ENCODE measurements at places on chromosomes 1 and 21.

DNA sequence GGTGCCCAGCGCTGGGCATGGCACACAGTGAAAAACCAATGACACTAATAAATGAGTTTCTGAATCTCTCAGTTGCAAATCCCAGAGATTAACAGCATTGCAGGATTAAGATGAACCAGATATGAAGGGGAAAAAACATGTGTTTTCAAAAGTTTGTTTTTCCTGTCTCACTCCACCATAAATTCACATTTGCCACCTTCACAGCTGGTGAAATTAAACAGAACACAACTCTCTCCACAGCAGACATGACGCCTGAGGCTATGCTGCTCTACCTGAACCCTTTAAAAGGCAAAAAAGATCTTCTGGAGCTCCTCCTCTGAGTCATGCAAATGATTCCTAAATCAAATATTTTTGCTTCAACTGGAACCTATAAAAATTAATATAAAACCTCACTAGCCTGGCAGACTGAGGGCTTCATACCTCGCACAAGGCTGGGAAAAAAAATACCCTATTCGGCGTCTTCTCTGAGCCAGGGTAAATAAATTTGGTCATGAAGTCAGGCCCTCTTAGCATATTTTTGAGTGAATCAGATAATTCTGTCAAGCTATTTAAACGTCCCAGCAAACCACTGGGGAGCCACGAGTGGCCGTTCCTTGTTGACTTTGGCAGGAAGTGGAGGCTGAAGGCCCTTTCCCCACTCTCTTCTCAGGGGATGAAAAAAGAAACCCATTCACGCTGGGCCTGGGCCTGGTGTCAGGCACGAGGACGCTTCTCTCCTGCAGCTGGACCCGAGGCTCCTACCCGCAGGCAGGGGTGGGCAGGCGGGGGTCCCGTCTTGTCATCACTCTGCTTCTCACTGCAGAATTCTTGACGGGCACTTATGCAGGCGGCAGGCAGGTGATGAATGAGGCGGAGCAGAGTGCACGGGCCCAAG, 53.0 kb downstream of the DMRTB1 start:
- no peak for DNase-seq

- DNase-seq: no peak
These were observed 8.0 kb upstream of the BCAR3 start for GRCh38 chr1:93689521-93690223.

- no peak for DNase-seq
These were observed 24.3 kb upstream of the TCEA3 start for GRCh38 chr1:23448846-23449245.

- no peak for DNase-seq
These were observed 171.2 kb downstream of the LMX1A start for GRCh38 chr1:165185161-165185889.

DNA sequence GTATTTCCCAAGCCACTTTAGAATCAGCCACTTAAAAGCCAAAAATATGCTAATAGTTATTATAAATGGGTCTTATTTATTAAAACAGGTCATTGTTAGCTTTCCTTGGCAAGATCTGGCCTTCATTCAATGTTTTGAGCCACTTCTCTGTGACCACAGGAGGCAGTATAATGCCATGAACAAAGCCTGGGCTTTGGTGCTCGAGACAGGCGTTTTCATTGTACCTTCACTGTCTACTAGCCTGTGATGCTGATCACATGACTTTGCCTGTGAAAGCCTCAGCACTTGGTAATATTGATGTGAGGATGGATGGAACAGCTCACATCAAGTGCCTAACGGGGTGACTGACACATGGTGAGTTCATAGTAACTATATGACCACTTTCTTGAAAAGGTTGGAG, 217.0 kb downstream of the RWDD3 start:
- peak; percentile 25 for DNase-seq

DNA sequence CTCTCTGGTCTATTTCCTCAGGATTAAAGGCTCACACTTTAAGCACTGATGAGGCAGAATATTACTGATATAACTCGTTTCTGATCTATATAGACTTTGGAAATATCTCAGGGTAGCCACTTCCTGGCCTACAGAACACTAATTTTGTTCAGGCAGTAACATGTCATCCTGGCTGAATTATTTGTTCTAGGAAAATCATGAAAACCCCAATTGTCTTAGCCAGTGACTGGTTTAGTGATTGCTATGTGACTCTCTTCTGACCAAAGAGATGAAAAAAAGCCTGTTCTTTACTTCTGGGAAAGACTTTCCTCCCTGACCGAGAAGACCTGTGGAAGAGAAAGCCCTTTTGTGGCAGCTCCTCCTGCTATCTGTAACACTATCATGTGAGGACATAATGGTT, 453.7 kb downstream of the SETD4 start:
- DNase-seq: no peak

All from D341Med (cell line).